Anterior cingulate cortex (tissue), 58 donors: ENCODE measurements at places on chromosomes 1 and 21.

GRCh38 chr1:26582053-26582835 lies 52.7 kb downstream of the RPS6KA1 start:
- no peak for DNase-seq

DNA sequence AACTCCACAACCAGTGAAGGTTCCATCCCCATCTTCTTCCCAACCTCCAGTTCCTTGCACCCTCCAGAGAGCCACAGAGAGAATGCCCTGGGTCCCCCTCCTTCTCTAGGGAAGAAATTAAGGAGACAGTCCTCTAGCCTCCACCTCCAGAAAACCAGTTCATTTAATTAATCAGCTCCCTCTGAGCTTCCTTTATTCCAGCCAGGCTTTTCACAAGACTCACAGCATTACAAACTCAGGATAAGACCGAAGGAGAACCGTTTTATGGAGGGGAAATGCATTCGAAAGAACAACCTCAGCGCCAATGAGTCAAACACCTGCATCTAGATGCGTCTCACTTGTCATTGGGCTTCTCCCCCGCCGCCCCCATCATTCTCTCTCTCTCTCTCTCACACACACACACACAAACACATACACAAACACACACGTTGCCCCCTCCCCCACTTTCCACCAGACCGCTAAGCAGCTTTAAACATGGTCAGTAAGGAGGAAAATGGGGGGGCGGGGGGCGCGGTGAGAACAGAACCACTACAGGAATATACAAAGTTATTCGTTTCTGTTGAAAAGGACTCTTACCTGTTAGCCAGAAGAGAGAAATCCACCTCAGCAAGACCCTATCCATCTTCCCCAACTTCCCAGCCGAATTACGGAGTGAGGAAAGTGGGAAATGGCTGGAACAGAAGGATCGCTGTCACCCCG lies 544 bp downstream of the ILDR2 start:
- DNase-seq, result peak; percentile 18

DNA sequence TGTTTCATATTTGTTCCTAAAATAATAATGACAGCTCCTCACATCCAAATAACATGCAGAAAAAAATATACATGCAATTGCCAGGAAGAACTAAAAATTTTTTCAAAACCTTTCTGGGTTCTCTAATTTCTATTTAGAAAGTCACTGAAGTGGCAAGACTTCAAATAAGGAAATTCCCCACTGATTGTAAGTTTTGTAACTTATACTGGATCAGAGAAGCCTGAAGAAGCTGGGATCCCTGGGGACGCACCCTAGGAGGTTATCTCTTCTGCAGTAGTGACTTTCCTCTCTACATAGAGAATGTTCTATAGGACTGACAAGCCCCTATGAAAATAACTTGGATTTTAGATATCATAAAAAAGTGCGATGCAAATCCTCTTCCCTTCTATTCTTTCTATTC lies 182.6 kb downstream of the MRPL39 start:
- DNase-seq, result no peak

DNA sequence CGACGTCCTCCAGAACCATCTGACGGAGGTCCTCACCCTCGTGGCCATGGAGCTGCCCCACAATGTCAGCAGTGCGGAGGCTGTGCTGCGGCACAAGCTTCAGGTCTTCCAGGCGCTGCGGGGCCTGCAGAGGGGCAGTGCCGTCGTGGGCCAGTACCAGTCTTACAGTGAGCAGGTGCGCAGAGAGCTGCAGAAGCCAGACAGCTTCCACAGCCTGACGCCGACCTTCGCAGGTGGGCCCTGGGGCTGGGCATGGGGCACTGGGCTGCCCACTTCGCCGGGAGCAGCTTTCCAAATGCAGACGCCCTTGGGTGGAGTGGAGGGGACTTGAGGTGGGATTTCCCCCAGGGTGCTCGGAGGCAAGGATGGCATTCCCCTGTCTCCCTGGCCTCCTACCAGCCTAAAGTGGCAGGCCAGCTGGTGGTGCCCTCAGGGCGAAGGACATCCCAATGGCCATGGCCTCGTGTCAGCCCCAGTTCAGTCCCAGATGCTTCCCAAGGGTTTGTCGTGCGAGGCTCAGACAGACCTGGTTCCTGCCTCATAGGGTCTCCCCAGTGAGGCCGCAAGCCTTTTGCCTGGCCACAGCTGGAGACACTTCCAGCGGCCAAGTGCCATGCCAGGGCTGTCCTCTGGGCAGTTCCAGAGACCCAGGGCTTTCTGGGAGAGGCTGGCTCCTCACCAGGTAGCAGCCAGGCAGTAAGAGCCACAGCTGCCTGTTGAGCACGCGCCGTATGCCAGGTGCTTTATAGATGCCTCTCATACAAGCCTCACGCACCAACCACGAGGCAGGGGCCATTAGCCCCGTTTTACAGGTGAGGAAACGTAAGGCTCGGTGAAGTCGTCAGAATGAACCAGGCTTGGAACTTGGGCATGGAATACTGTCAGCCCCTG lies 27.8 kb downstream of the H6PD start:
- DNase-seq, result no peak

GRCh38 chr1:220680085-220680687 lies 10.0 kb upstream of the C1orf115 start:
- no peak for DNase-seq

GRCh38 chr1:213987422-213987926 lies 299 bp upstream of the PROX1 start:
- peak; percentile 74 for DNase-seq

- no peak for DNase-seq
These were observed 30.0 kb upstream of the MRPS6 start for GRCh38 chr21:34043333-34043732.

DNA sequence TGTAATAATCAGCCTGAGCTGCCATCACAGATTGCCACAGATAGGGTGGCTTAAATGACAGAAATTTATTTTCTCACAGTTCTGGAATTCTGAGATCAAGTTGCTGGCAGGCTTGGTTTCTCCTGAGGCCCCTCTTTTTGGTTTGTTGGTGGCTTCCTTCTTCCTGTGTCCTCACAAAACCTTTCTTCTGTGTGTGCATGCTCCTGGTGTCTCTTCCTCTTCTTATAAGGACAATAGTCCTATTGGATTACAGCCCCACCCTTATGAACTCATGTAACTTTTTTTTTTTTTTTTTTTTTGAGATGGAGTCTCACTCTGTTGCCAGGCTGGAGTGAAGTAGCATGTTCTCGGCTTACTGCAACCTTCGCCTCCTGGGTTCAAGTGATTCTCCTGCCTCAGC lies 41.0 kb upstream of the F3 start:
- DNase-seq, result no peak

DNA sequence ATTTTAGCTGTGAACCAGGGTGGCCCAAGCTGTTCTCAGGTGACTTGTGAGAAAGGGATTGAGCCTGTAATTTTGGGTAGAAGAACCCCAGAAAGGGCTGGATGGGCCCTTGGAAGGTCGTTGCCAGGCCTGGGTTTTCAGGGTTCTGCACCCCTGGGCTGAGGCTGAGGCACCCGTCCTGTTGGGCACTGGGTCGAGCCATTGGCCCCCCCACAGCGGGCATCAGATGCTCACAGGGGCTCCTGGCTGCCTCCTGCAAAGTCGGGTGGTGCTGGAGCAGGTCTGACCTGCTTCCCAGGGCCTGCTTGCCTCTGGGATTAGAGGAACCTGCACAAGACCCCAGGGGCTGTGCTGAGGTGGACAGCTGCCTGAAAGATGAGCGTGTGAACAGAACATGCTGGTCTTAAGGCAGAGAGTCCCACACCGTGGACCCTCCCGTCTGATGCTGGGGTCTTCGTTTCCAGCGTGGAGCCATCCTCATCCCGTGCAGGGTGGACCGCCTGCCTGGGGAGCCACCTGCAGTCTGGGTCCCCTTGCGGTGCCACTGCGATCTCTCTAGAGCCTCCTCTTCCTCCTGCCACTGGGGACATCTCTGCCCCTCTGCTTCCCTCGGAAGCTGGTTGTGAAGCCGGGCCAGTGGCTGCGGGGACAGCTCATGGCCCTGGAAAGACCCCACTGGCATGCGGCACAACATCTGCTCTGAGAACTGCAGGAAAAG lies 1.7 kb upstream of the TRPM2 start:
- no peak for DNase-seq

DNA sequence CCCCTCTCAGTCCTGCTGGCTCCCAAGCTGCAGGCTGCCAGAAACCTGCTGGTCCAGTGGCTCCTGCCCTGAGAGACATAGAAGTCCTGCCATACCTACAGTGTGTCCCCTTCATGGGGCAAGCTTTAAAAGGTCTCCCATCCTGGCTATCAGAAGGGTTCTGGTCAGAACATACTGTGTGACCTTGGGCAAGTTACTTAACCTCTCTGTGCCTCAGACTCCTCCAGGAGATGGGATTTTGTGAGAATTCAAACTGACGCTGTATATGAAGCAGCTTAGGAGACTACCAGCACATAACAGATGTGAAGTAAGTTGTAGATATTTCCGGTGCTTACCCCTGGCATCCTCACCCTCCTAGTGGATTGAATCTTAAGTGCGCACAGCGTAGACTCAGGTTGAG lies 8.7 kb upstream of the GJB5 start:
- DNase-seq, result no peak

DNA sequence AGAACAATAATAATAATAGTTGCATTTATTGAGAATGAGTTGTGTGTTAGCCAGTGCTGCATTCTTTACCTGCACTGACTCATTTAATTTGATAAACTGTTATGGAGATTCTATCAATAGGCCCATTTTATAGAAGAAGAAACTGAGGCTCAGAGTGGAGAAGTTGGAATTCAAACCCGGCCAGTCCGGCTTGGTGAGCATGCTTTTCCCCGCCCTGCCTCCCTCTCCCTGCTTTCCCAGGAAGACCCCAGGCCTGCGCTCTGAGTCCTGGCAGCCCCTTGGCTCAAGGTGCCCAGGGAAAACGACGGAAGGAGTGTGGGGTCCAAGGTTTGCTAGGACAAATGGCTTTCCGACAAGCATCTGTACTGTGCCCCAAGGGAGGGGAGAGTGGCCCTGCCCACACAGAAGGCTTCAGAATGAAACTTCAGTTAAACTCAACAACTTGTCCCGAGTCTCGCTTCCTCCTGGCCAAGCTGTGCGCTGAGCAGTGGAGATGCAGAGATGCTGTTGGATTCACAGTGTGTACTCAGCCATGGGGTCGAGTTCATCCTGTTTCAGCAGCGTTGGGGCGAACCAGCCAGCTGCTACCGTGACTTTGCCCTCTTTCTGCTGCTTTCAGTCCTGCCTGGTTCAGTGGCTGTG lies 23.3 kb upstream of the PADI6 start:
- no peak for DNase-seq

GRCh38 chr1:58576325-58576726 lies 726 bp downstream of the TACSTD2 start:
- DNase-seq, result no peak

DNA sequence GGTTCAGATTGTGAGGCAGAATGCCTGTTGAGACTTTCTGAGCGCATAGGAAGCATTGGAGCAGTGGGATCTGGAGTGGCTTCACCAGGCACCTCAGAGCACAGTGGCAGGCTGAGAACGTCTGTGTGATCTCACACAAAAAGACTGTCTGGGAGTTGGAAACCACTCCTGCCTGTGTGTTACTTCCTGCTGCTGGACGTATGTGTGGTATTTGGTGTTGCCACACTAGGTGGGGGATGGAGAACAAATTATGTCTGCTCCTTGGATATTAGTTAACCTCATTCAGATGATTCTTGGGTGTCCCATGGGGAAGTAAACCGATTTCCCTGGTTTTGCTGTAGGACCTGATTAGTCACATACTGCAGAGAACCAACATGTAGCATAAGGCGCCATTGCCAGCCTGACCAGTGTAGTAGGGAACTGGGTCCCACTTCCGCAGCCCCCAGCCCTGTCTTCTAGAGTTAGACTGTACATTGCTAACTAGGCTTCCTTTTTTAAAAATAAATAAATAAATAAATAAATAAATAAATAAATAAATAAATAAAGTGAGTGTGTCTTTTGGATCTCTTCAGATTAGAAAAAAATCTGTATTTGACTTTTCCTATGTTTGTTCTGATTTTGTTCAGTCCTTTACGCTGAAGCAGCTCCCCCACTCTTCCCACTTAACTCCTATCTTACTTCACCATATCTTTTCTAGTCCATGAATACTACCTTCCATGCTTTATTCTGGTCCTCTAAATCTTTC lies 26.9 kb downstream of the UCK2 start:
- no peak for DNase-seq

GRCh38 chr1:190957565-190957964 lies 479.9 kb upstream of the BRINP3 start:
- no peak for DNase-seq

DNA sequence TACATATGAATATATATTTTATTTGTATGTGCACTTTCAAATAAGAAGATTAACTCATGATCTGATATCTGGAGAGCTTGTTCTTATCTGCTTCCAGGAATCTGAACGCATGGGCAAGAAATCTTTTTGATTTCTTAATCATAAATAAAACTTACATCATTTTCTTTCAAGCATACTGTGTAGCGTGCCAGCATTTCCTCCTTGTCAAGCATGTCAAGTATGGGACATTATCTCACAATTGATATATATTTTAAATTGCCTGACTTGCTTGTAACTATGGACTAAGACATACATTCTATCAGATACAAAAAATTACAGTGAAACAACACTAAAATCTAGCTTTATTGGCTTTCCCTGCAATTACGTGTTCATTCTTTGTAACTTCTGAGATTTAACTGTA lies 1128.2 kb downstream of the PLA2G4A start:
- DNase-seq, result no peak

GRCh38 chr1:88540255-88540654 lies 143.8 kb upstream of the PKN2 start:
- DNase-seq, result no peak
